Stomach (tissue), 19 donors: ENCODE measurements at places on chromosomes 7 and 10.
A peak's percentile ranks its signal among the peaks of the same experiment; 100 is the strongest.

DNA sequence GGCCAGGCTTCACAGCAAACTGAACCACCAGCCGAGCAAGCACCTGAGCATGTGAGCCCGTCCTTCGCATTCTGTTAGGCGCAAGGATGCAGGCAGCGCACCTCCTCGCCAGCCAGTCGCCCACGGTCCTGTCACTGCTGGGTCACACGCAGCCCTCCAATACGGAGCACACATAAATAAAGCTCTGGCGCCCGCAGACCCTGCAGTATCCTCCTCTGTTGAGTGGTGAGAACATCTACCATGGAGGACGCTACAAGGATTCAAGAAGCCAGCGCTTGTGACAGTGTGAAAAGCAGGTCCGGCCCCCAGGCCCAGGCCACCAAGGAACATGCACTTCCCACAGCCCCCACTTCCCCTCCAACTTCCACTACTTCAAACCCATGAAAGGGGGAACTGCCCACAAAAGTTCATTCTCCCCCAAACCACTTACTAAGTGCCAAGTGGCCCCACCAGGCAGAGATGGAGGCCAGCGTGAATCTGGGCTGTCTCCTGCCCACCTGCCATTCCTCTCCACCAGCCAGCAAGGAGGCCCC lies 34.8 kb downstream of the VOPP1 start:
- peaks cover 22% of the 10 kb centered on the region for H3K4me1 ChIP-seq
- H3K27me3 ChIP-seq = no peaks in the 10 kb centered on the region
- no peak overlapping the region for H3K4me3 ChIP-seq
- H3K36me3 ChIP-seq = no peaks in the 10 kb centered on the region
- no peak for DNase-seq

DNA sequence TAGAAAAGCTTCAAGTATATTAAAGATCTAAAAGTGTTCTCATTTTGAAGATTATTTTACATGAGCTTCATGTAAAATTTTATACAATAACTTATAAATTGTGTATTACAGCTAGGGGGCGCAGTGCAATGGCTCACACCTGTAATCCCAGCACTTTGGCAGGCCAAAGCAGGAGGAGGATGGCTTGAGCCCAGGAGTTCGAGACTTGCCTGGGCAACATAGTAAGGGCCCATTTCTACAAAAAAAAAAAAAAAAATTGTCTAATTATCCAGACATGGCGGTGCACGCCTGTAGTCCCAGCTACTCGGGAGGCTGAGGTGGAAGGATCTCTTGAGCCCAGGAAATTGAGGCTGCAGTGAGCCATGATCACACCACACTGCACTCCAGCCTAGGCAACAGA lies 16.6 kb downstream of the ACBD5 start:
- H3K4me1 ChIP-seq = no peaks in the 10 kb centered on the region
- no peak overlapping the region for H3K27ac ChIP-seq
- no peaks in the 10 kb centered on the region for H3K27me3 ChIP-seq
- DNase-seq = peak; percentile 69

GRCh38 chr10:101224910-101225823 lies 4.1 kb downstream of the LBX1 start:
- no peak overlapping the region for H3K27ac ChIP-seq
- peaks cover 82% of the 10 kb centered on the region for H3K4me1 ChIP-seq
- peak; percentile 22 for DNase-seq
- no peaks in the 10 kb centered on the region for H3K36me3 ChIP-seq

DNA sequence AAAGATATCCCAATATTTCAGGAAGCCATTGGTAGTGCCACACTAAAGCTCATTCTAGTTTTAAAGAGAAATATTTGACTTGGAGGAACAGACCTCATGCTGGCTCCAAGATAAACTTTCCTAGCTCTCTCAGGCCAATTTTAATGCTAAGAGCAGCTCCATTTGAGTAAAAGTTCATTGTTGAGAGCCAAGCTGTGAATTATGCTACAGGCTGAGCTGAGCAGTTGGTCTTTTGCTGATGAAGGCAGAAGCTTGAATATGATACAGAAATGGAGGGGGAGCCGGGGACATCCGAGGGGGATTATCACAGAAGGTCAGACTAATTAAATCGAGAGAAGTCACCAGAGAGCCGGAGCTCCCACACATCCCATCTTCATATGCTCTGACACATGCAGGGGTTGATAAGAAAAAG lies 175.7 kb upstream of the AUTS2 start:
- no peak overlapping the region for H3K4me3 ChIP-seq
- no peak overlapping the region for H3K27ac ChIP-seq

DNA sequence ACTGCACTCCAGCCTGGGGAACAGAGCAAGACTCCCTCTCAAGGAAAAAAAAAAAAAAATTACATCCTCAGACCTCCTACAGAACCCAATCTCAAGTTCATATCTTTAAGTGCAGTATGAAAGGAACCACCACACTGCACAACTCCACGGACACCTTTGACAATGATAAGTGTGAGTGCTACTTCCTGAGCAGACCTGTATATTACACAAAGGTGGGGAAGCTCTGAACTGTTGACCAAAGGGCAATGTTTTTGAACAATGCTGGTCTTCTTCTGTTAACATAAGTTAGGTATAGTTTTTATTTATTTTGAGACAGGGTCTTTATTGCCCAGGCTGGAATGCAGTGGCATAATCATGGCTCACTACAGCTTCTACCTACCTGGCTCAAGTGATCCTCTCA lies 54.1 kb upstream of the RNF148 start:
- no peak overlapping the region for H3K4me3 ChIP-seq
- H3K4me1 ChIP-seq = no peaks in the 10 kb centered on the region
- no peak overlapping the region for H3K27ac ChIP-seq
- no peaks in the 10 kb centered on the region for H3K27me3 ChIP-seq

DNA sequence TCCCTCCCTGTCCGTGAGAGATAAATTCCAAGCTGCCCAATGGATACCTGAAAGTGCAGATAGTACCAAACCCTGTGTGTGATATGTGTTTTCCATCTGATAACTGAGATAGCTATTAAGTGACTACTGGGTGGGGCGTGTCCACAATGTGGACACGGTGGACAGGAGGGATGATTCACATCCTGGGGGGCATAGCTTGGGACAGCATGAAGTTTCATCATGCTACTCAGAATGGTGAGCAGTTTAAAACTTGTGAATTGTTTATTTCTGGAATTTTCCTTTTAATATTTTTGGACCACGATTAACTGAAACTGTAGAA lies 158.6 kb downstream of the CREB5 start:
- no peak for DNase-seq
- H3K4me1 ChIP-seq = peaks cover 12% of the 10 kb centered on the region
- H3K27ac ChIP-seq = no peak overlapping the region
- no peaks in the 10 kb centered on the region for H3K36me3 ChIP-seq
- H3K27me3 ChIP-seq = peaks cover 8% of the 10 kb centered on the region

DNA sequence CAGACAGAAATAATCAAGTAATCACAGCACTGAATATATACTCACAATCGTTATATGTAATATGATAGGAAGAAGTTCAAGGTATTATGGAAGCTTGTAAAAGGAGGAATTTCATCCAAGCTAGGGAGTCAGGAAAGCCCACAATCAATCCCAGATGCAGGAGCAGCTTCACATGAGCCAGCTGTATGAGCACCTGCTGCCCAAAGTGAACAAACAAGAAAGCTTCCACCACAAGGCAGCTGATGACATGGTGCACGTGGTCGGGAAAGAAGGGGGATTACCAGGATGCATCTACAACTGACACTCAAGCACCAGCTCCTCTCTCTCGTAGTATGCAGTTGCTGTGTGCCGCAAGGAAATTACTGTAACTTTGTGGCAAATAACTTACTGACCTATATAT lies 225.2 kb downstream of the XPNPEP1 start:
- H3K36me3 ChIP-seq = no peaks in the 10 kb centered on the region
- no peaks in the 10 kb centered on the region for H3K4me1 ChIP-seq
- no peak for DNase-seq
- no peak overlapping the region for H3K4me3 ChIP-seq
- H3K27ac ChIP-seq = no peak overlapping the region

- peak overlapping the region; percentile 67 for H3K27ac ChIP-seq
- H3K27me3 ChIP-seq = no peaks in the 10 kb centered on the region
- no peak for DNase-seq
- no peak overlapping the region for H3K4me3 ChIP-seq
- H3K36me3 ChIP-seq = no peaks in the 10 kb centered on the region
- H3K4me1 ChIP-seq = peaks cover 37% of the 10 kb centered on the region
These were observed 10.7 kb downstream of the CALD1 start for GRCh38 chr7:134789967-134790685.

GRCh38 chr7:44473295-44473694 lies 17.2 kb downstream of the NUDCD3 start:
- DNase-seq = no peak
- peaks cover 54% of the 10 kb centered on the region for H3K36me3 ChIP-seq
- H3K4me1 ChIP-seq = peaks cover 11% of the 10 kb centered on the region

DNA sequence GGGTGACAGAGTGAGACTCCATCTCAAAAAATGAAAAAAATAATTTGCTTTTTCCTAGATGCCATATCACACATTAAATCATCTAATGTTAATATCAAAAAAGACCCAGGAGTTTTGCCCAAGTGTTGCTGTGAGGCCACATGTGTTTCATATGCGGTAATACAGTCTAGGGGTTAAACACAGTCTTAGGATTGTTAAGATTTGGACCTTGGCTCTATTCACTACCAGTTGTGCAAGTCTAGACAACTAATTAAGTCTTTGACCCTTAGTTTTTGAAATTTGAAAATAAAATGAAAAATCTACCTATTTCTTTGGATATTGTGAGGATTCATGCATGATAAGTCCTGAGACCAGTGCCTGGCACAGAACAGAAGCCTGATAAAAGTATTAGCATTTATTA lies 14.9 kb upstream of the MALRD1 start:
- no peaks in the 10 kb centered on the region for H3K27me3 ChIP-seq
- H3K27ac ChIP-seq = no peak overlapping the region
- H3K36me3 ChIP-seq = no peaks in the 10 kb centered on the region
- H3K4me3 ChIP-seq = no peak overlapping the region

- H3K27ac ChIP-seq = no peak overlapping the region
- no peak for DNase-seq
- no peaks in the 10 kb centered on the region for H3K27me3 ChIP-seq
- H3K36me3 ChIP-seq = no peaks in the 10 kb centered on the region
- no peak overlapping the region for H3K4me3 ChIP-seq
- H3K4me1 ChIP-seq = peaks cover 49% of the 10 kb centered on the region
These were observed 23.1 kb downstream of the KLF6 start for GRCh38 chr10:3761904-3762303.

DNA sequence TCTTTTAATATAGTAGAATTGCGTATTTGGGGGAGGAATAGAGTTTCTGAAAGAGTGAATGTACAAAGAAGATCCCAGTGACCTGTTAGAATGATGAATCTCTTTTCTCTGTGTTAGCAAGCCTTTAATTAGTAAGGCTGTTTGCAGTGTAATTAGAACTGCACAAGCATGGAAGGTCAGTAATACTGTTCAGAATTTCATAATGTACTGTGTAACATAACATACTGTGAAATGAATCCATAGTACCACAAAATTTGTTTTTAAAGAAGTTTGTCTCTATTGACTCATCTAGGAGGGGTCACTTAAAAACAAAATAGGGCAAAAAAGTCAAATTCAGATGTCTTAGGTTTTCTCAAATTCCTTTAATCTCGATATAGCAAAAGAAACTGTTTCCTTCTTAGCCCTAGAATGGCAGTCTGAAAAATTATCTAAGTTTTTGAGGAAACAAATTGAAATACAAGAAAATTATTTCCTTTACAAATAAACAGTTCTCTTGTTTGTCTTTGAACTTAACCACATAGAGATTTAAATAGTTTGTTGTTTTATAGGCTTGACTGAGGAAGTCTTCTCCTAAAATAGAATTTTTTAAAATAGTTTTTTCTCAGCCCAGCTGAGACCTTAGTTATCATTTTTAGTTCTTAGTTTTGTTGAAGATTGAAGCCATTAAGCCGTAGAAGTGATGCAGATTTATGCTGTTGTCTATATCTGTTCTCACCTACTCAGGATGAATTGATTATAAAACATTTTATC lies 12.5 kb downstream of the ADK start:
- no peaks in the 10 kb centered on the region for H3K36me3 ChIP-seq
- H3K27ac ChIP-seq = no peak overlapping the region
- peaks cover 7% of the 10 kb centered on the region for H3K4me1 ChIP-seq
- no peak for DNase-seq
- H3K27me3 ChIP-seq = no peaks in the 10 kb centered on the region
